NCI-H2107 (cell line): ENCODE measurements at places on chromosomes 3 and 15.

DNA sequence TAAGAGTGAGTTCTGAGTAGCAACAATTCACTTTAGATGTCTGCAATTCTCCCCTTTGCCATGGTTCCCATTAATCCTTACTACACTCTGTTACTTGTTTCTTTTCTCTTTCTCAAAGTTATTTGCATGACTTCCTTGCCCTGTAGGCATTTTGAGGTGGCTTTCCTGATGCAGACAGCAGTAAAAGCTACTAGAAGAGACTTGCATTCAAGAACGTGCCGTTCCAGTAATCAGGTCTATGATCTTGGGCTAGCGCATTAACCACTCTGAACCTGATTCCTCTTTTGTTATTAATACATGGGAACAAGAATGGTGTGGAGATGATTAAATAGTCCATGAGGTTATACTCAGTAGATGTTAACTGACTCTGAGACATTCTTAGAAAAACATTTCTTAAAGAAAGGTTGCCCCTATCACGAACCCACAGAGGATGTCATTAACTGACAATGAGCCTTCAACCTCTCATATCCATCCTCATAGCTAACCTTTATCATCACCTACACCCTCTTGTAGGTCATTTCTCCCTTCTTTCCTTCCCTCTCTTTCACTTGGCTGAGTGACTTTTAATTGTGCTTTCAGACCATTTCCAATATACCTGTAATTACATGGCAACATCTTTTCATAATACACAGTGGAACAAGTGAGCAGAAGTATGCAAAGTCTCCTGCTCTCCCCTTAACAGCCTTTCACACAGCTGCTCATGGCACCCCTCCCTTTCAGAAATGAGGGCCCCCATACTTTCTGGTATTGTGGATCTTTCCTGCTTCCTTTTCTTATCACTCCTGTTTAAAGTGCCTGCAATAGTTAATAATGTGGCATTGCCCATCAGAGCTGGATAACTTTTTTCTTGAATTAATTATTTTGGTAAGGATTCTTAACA, 175.9 kb downstream of the CHST2 start:
- no peak for DNase-seq

- DNase-seq: no peak
These were observed 24.2 kb downstream of the NMNAT3 start for GRCh38 chr3:139653582-139653981.

- DNase-seq: no peak
These were observed 29.5 kb downstream of the POPDC2 start for GRCh38 chr3:119630880-119631329.

GRCh38 chr15:63238171-63238570, 39.2 kb upstream of the APH1B start:
- DNase-seq: no peak

DNA sequence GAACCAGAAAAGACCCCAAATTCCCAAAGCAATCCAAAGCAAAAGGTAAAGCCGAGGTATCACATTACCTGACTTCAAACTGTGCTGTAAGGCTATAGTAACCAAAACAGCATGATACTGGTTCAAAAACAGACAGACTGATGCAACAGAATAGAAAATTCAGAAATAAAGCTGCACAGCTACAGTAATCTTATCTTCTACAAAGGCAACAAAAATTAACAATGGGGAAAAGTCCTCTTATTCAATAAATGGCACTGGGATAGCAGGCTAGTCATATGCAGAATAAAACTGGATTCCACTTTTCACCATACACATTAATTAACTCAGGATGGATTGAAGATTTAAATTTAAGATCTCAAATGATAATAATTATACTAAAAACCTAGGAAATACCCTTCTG, 392.6 kb upstream of the CBLB start:
- DNase-seq: no peak

DNA sequence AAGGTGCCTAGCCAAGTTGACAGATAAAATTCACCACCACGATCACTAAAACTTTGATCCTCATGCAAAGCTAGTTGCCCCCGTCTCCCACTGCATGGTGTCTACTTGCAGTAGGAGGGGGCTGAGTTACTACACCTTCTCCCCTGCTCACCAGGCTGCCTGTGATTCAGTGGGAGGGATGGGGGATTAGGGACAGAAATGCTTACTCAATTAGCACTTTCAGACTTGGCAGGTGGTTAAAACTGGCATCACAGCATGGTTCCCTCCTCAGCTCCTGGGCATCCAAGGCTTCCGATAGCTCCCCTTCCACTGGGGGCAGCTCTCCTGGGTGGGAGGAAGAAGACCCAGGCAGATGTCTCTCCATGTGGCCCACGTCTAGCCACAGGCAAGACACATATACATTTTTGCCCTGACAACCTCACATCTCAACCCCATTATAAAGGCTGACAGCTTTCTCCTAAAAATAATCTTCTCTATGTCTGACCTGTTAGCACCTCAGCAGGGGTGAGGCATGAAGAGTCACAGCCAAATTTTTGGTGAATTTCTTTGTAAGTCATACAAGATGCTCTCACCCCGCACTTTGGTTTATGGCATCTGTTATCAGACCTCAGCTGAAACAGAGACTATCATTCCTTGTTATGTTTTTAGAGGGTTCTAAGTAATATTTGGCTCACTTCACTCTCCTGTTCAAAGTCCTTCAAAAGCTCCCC, 369.0 kb downstream of the SV2B start:
- DNase-seq: no peak

- no peak for DNase-seq
These were observed 37.5 kb upstream of the CHST2 start for GRCh38 chr3:143081844-143082778.

GRCh38 chr3:177599326-177599725, 402.0 kb upstream of the TBL1XR1 start:
- no peak for DNase-seq

DNA sequence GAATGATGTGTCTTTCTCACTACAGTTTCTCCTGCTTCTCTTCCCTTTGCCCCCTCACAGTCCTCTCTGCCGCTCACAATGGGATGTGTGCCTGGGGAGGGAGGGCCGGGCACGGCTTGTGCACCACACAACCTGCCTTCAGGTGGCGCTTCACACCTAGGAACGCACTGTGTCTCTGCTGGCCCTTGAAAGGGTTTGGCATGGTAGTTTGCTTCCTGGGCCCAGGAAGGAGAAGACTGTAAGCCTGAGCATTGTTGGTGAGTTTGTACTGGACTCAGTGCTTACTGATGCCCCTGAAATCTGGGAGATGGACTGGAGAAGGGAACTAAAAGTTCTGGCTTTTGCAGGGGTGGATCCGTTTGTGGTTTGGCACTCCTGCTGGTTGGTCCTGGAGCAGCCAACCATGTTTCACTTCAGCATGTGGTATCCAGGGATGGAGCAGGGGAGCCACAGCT, 9.2 kb downstream of the ALPK3 start:
- DNase-seq: no peak

- no peak for DNase-seq
These were observed 61.8 kb upstream of the SNRK start for GRCh38 chr3:43224405-43225073.

DNA sequence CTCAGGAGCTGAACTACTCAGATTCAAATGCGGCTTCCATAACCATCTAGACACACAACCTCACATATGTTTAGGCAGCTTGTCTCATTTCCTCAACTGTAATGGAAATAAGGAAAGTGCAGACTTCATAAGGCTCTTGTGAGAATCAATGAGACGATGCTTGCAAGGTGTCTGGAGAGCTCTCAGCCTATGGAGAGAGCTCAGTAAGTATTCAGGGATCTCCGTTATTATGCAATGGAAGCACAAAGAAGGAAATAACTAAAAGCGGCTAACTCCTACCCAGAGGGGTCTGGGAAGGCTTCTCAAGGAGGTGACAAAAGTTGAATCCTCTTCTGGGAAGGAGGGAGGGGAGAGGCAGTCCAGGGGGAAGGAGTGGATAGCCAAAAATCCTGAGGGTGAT, 50.1 kb upstream of the LIPC start:
- no peak for DNase-seq

DNA sequence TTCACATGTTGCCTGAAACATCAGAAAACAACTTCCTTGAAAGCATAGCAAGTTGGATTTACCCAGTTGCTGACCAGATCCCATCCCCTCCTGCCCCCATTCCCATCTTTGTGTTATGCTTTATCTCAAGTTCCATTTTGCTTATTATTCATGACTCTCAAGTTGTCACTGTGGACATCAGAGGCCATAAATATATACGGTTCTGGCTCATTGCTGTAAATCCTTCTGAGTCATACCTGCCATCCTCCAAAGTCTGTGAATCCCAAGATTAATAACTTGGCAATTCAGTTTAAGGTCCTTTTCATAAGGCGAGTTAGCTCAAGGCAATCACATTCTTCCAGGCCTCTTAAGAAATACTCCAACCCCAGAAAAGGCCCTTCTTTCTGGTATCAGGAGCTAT, 126.2 kb upstream of the C2CD4B start:
- DNase-seq: no peak

GRCh38 chr3:53303549-53303948, 43.8 kb downstream of the DCP1A start:
- DNase-seq: no peak

GRCh38 chr15:35723852-35724251, 177.9 kb upstream of the DPH6 start:
- no peak for DNase-seq

GRCh38 chr15:95681836-95682544, 648.5 kb upstream of the NR2F2 start:
- DNase-seq: no peak

DNA sequence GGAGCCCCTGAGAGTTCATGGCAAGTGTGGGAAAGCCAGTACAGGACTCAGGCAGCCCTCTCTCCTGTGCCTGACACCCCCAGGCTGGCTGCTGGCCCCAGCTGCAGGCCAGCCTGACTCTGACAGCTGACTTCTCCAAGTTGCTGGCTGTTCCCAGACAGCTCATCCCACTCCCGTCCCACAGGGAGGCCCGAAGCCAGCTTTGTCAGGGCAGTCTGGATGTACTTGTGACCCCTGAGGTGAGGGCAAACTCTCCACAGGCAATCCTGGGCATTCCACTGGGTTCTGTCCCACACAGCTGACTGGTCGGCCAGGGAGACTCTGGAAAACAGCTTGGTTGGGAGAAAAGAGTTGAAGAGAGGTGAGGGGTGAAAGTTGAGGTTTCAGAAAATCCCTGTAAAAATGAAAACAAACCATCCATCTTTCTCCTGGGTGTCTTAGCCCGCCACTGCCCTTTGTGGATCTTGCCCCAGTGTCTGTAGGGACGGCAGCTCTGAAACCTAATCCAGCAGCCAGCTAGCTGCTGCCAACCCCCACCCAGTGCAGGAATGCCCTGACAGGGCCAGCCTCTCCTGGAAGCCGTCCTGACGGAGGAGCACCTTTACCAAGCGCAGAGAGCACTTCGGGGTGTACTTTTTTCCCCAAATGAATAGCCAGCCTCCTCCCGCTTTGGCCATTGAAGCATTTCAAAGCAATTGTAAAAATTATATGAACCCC, 87.9 kb downstream of the DNAJB8 start:
- DNase-seq: no peak

- no peak for DNase-seq
These were observed 398.9 kb downstream of the LSAMP start for GRCh38 chr3:116046350-116046749.

- no peak for DNase-seq
These were observed 30.3 kb downstream of the DHX36 start for GRCh38 chr3:154294016-154294415.

GRCh38 chr3:36193448-36193847, 186.9 kb upstream of the STAC start:
- no peak for DNase-seq

DNA sequence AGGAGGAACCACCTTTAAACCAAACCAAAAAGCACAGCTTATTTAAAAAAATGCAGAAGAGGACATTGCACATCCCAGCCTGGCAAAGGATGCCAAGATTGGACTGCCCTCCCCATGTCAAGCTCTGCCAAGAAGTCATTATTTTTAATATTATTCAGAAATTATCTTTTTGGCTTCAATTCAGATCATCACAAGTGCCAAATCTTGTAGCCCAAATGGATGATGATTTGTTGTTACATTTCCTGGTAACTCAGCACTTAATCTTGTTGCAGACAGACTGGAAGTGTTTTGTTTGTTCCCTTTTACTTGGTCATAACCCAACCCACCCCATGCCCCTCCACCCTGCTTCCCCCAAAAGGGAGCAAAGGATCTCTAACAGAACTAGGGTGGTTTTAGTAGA, 28.1 kb upstream of the LXN start:
- DNase-seq: no peak

DNA sequence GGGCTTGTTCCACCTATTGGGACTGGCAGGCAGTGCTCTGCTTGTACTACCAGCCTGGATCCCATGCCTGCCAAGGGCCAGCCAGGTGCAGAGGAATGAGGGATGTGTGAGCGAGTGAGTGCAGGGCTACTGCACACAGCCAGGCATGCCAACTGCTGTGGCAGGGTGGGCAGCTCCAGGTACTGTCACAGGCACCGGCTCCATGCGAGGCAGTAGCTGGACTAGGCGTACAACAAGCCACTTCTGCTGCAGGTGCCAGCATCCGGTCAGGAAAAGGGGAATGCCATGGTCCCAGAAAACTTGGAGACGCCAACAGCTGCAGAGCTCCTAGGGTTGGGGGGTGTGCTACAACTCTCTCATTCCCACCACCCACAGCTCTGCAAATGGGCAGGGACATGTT, 1356.7 kb downstream of the SI start:
- no peak for DNase-seq

- DNase-seq: no peak
These were observed 29.6 kb downstream of the CPOX start for GRCh38 chr3:98563661-98564281.

- no peak for DNase-seq
These were observed 262.9 kb downstream of the CNTN6 start for GRCh38 chr3:1355691-1356090.

GRCh38 chr3:185837414-185837813, 12.6 kb upstream of the IGF2BP2 start:
- no peak for DNase-seq

- no peak for DNase-seq
These were observed 55.2 kb downstream of the PXYLP1 start for GRCh38 chr3:141286856-141287255.

- no peak for DNase-seq
These were observed 108.3 kb downstream of the SLC49A4 start for GRCh38 chr3:122903171-122903570.

- DNase-seq: no peak
These were observed 36.2 kb downstream of the ZPLD1 start for GRCh38 chr3:102471001-102471400.

DNA sequence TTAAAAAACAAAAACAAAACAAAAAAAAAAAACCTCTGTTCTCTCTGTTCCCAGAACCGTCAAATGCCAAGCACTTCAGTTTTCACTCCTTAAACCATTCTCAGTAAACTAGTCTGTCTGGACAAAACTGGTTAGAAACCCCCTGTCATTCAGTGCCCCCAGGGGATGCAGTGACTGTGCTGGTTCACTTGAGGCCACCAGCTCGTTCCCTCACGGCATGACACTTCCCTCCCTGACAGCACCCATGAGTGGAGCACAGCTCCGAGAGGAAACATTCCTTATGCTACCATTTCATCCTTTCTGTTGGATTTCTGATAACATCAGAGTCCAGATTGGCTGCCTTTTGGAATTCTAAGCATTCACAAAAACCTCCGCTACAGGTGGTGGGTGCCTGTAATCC, 244.0 kb upstream of the TPM1 start:
- no peak for DNase-seq

DNA sequence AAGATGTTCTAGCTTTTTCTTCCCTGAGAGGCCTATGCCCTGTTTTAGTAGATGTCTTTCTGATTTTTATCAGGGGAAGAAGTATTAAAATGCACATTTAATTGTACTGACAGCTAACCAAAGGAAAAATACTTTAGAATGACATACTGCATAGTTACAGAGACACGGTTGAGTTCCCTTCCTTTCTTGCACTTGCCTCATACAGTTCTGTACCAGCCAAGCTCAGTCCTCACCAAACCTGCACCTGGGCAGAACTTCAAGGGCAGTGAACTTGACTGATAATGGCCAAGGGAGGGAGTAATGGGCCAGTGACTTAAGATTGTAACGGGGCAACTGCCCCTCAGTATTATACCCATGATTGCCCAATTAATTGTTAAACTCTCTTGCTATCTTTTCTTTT, 34.1 kb upstream of the RASGRP1 start:
- DNase-seq: no peak
